ENCODE measurements at places on chromosomes 5 and 9.

- DNase-seq, result no peak
Measured at GRCh38 chr9:105257809-105258208, 13.4 kb downstream of the SLC44A1 start.

GRCh38 chr5:13987843-13988464 lies 43.5 kb upstream of the DNAH5 start:
- peak; percentile 70 for DNase-seq

DNA sequence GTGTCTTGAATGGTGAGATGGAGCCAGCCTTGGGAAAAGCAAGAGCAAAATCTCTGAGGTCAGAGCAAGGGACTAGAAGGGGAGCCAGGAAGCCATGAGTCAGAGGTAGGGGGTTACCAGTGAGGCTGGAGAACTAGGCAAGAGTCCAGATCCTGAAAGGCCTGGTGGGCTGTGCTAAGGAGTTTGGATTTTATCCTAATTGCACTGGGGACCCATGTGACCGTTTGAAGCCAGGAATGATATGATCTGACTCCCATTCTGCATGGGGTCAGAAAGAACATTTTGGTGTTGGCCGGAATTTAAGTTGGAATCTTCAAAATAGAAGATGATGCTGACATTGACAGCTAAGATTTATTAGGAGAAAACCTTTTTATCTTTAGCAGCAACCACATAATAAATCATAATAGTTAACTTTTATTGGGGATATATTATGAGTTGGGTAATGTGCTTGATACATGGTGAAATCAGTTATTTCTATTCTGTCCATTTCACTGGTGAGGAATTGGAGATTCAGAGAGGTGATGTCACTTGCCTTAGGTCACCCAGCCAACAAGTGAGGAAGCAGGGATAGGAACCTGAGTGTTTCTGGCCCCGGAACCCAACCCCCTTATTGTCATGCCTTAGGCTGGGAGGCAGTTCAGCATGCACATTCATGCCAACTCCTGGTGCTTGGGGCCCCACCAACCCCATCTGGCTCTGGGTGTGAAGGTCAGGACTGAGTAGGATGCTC lies 61.5 kb upstream of the RARS1 start:
- no peak for DNase-seq

DNA sequence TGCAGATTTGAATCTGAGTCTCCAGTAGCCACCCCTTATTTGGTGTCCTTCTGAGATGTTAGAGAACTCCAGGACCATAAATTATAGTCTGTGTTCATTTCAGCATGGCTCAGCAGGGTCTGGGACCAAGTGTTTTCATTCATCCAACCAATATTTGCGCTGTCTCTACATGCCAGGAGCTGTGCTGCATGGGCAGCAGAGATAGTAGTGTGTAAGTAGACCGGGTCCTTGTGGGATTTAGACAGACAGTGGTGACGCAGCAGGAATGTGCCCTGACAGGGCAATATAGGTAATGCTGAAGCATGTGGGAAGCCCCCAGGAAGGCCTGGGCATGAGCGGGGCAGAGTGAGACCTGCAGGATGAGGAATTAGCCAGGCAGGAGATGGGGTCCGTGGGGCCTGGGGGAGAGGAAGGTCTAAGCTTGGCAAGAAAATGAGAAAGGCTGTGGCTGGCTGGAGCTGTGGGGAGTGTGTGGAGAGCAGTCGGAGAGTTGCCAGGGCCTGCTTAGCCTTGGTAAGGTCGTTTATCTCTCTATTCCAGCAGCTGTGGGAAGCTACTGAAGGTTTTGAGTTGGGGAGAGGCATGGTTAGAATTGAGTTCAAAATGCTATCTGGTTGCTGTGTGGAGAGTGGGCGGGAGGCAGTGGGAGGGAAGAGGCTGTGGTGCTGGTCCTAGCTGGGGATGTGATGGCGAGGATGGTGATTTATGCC lies 16.8 kb downstream of the STXBP1 start:
- peak; percentile 15 for DNase-seq

DNA sequence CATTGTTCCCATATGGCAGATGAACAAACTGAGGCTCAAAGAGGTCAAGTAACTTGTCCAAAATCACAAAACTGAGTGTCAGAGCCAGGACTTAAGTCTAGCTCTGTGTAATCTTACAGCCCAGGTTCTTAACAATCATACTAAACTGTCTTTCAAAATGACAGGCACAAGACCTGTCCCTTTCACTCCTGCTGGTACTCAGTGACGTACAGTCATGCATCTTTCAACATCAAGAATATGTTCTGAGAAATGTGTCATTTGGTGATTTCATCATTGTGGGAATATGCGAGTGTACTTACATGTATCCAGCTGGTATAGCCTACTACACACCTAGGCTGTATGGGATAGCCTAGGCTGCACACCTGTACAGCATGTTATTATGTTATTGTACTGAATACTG lies 646.8 kb upstream of the WWC1 start:
- DNase-seq, result no peak

- no peak for DNase-seq
Measured at GRCh38 chr5:101102506-101102905, 199.4 kb upstream of the ST8SIA4 start.

DNA sequence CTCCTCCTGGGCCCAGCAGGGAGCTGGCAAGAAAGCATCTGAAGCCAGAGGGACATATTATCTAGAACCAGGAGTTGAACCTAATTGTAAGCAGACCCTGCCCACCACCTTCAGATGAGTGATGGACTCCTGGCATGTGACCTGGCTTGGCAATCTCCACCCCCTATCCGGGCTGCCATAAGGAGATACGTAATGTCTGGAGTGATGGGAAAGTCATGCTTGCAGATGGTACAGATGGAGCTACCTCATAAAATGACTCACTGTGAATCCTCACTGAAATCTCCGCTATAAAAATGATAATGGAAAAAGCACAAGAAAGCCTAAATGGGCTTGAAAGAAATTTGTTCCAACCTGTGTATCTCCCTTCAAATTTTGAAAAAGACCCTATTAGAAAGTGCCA lies 157.5 kb downstream of the DMRT2 start:
- DNase-seq, result no peak

- no peak for DNase-seq
Measured at GRCh38 chr9:128149001-128149701, at the start of gene LCN2. Gene LCN2 (plus strand): TSS chr9:128149453. CDS start chr9:128149526, 73 bp downstream.

DNA sequence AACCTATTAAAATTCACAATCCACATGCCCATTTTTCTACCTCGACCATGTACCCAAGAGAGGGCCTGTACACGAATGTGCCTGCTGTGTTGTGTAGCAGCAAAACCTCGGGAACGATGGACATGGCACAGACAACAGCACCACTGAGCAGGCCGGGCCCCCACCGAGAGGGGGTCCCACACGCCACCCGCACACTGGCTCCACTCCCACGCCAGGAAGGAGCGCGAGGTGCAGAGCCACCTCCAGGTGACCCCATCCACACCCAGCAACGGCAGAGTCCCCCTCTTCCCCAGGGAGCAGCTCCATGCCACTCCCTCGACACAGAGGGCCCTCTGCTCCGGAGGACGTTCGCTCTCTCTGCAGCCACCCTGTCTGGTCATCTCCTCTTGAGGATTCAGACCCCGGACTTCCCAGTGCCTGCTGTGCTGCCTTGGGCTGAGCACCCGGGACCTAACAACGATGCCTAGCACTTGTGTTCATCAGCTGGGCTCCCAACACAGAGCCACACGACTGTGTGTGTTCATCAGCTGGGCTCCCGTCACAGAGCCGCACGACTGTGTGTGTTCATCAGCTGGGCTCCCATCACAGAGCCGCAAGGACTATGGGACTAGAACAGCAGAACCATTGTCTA lies 25.3 kb upstream of the ADAMTS2 start:
- no peak for DNase-seq

- no peak for DNase-seq
Measured at GRCh38 chr9:133127340-133127981, 6.4 kb upstream of the RALGDS start.

Data from retina (tissue), 1 donor.